Esophagus muscularis mucosa (tissue), 4 donors: ENCODE measurements at places on chromosomes 7 and 10. TPM values are rescaled to one million over a fixed set of nuclear protein-coding genes. Genes with fewer than 3 reads are reported as not detected.

- DNase-seq: no peak
These were observed 17.4 kb upstream of the CCL26 start for GRCh38 chr7:75789361-75789924.

- DNase-seq: no peak
These were observed 154.0 kb upstream of the PPP2R2D start for GRCh38 chr10:131746785-131747184.

- no peak for DNase-seq
These were observed 45.9 kb downstream of the SGMS1 start for GRCh38 chr10:50577681-50578350.

PTF1A gene
- total RNA-seq: not detected

STYXL1 gene
- total RNA-seq: 19.6 TPM
